ENCODE measurements at places on chromosomes 1 and 21.

DNA sequence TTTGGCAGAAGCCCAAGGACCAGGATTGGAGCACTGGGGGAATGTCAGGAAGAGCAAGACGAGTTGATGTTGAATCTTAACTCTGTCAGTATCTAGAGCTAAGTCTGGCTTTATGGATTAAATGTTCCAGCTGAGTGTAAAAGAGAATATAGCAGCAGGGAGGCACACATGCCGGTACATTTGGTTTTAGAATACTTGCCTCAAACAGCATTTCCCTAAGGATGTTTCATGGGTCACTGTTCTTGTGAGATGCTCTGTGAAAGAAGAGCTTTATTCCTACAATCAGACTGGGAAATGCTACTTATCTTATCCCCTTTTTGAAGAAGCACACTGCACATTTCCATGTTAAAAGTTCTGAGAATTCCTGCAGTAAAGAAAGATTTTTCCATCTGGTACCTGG, 440.3 kb upstream of the B3GALT2 start:
- DNase-seq: no peak

- DNase-seq: no peak
Measured at GRCh38 chr1:211359876-211360275, 33.2 kb downstream of the TRAF5 start.

GRCh38 chr1:111709986-111710385, 29.2 kb downstream of the INKA2 start:
- DNase-seq: no peak

GRCh38 chr1:65630855-65631254, 161.8 kb upstream of the PDE4B start:
- DNase-seq: no peak

DNA sequence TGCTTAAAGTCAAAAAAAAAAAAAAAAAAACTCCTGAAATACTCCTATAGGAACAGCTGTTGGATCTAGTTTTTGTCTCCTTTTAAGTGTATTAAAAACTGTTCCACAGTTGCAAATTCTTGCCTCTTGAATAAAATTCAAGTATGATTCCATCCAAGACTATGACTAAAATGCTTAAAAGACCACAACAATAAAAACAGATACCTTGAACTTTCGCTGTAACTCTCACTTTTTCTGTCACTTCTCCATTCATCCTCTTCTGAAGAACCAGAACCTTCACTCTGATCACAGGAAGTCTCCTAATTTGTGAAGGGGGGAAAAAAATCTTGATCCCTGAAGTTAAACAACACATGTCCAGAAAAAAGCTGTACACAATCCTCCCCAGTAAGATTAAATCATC, 55.0 kb upstream of the PSMG1 start:
- no peak for DNase-seq

Data from stimulated activated naive CD4-positive, alpha-beta T cell (primary cell).